CD14-positive monocyte (primary cell): ENCODE measurements at places on chromosomes 11 and 22. TPM values are rescaled to one million over a fixed set of nuclear protein-coding genes. Genes with fewer than 3 reads are reported as not detected.

GRCh38 chr11:129732941-129733340 is 82.7 kb upstream of the TMEM45B start:
- no peak overlapping the region for H3K4me3 ChIP-seq
- H3K36me3 ChIP-seq, result no peaks in the 10 kb centered on the region
- no peak for DNase-seq
- no peak overlapping the region for H3K27ac ChIP-seq
- H3K4me1 ChIP-seq, result no peaks in the 10 kb centered on the region

DNA sequence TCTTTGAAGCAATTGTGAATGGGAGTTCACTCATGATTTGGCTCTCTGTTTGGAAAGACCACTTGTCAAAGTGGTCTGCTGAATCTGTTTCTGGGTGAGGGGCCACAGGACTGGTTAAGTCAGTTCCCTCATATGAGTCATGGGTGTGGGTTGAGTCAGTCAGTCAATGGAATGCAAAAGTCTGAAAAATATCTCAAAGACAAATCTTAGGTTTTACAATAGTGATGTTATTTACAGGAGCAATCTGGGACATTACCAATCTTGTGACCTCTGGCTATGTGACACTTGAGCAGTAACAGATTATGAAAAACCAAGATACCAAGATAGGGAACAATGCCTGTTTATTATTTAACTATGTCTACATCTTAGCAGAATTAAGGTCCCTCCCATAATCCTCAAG is 311.6 kb downstream of the AASDHPPT start:
- H3K27ac ChIP-seq, result no peak overlapping the region
- DNase-seq, result no peak
- H3K27me3 ChIP-seq, result no peaks in the 10 kb centered on the region
- H3K4me1 ChIP-seq, result no peaks in the 10 kb centered on the region
- H3K36me3 ChIP-seq, result no peaks in the 10 kb centered on the region

- no peak for DNase-seq
- peaks cover 42% of the 10 kb centered on the region for H3K4me1 ChIP-seq
- no peak overlapping the region for H3K27ac ChIP-seq
- H3K27me3 ChIP-seq, result no peaks in the 10 kb centered on the region
Observed at GRCh38 chr22:35610741-35611140, 6.4 kb downstream of the MB start.

- H3K36me3 ChIP-seq, result no peaks in the 10 kb centered on the region
- no peaks in the 10 kb centered on the region for H3K4me1 ChIP-seq
- no peak for DNase-seq
- no peaks in the 10 kb centered on the region for H3K27me3 ChIP-seq
Observed at GRCh38 chr11:21566521-21567117, 626.3 kb upstream of the ANO5 start.

- H3K36me3 ChIP-seq, result no peaks in the 10 kb centered on the region
- peaks cover 2% of the 10 kb centered on the region for H3K27me3 ChIP-seq
- H3K27ac ChIP-seq, result no peak overlapping the region
Observed at GRCh38 chr22:35230839-35231584, 26.3 kb upstream of the HMGXB4 start.

DNA sequence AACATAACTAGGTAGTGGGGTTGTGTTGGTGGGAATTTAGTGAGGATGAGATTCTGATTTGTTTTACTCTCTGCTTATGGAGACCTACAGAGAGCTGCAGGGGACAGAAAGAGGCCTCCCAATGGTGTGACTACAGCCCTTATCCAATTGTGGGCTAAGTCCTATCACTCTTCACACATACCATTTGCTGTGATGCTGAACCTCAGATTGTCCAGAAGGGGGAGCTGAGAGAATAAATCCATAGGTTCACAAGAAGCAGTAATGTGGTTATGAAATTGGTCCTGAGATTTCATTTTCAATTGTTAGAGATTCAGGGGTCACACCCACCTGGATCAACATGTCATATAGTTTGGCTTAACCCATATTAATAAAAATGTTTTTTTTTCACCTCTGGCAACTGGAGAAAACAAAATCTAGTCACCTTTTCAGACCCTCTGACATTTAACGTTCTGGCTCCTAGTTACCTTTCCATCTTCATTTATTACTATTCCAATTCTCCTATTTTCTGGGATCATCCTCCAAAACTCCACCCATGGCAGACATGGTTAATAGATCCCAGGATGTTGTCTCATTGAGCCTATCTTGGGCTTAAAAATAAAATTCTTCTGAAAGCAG is 53.3 kb upstream of the PTPN5 start:
- H3K4me3 ChIP-seq, result no peak overlapping the region
- no peak for DNase-seq
- no peak overlapping the region for H3K27ac ChIP-seq
- H3K36me3 ChIP-seq, result no peaks in the 10 kb centered on the region
- H3K27me3 ChIP-seq, result no peaks in the 10 kb centered on the region

The TRIM48 gene
- not detected for polyA plus RNA-seq

- no peaks in the 10 kb centered on the region for H3K4me1 ChIP-seq
- H3K36me3 ChIP-seq, result peaks cover 15% of the 10 kb centered on the region
- no peaks in the 10 kb centered on the region for H3K27me3 ChIP-seq
- DNase-seq, result no peak
Observed at GRCh38 chr22:26732284-26732683, 74.9 kb downstream of the MIAT start.

GRCh38 chr11:73320763-73321603 is 12.9 kb downstream of the ARHGEF17 start:
- H3K4me3 ChIP-seq, result no peak overlapping the region
- H3K4me1 ChIP-seq, result peaks cover 5% of the 10 kb centered on the region
- H3K36me3 ChIP-seq, result no peaks in the 10 kb centered on the region
- no peak overlapping the region for H3K27ac ChIP-seq

- no peaks in the 10 kb centered on the region for H3K27me3 ChIP-seq
- peaks cover 7% of the 10 kb centered on the region for H3K4me1 ChIP-seq
- H3K4me3 ChIP-seq, result no peak overlapping the region
- H3K36me3 ChIP-seq, result no peaks in the 10 kb centered on the region
- H3K27ac ChIP-seq, result no peak overlapping the region
Observed at GRCh38 chr22:31126128-31126868, 3.5 kb downstream of the INPP5J start.
